ENCODE measurements at places on chromosomes 7 and 10.
A peak's percentile ranks its signal among the peaks of the same experiment; 100 is the strongest.

- no peak for DNase-seq
Measured at GRCh38 chr10:118471863-118472262, 123.6 kb downstream of the PRLHR start.

DNA sequence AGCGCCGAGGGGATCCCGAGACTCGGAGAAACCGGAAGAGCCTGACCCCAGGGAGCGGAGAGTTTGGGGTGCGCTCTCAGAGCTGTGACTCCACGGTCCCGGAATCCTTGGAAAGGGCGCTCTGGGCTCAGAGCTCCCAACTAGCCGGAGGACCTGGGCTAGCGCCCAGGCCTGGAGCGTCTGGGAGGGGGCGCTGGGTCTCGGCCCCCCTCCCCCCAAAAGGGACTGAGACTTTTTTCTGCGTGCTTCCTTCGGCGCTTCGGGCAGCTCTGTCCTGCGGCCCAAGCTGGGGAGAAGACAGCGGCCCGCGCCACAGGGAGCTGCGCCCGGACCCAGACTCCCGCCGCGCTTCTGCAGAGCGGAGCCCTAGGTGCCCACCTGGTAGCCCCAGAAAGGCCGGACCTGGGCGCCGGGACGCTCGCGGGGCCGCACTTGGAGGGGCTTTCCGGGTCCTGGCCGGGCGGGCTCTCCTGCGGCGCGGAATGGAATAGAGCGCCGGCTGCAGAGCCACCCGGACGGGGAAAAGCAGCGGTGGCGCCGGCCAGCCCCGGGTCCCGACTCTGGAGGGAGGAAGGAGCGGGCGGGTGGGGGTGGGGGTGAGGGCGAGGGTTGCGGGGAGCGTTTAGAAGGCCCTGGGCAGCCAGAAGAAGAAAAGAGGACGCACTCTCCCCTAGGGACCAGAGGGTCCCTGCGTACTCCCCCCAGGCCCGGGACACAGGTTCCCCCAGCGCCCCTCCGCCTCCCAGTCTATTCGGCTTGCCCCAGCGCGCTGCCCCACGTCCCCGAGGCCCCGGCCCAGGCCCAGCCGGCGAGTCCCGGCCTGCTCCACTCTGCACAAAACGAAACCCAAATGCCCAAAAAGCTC, 4.7 kb downstream of the ZNF503 start:
- DNase-seq = no peak

DNA sequence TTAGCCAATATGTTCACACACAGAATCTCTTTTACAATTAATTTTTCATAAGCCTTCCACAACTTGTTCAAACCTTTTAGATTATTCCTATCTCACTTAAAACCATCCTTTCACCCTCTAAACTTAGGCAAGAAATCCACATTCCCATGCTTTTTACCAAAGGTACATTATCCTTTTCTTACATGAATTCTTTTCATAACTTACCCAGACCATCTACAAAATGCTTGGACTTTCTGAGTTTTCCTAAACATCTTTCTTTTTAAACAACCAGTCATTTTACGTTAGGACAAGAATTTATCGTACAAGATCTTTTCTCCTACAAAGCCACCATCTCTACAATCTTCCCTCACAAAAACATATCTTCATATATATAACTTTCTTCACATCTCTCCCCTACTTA, 18.8 kb upstream of the GARS1 start:
- no peak for DNase-seq

DNA sequence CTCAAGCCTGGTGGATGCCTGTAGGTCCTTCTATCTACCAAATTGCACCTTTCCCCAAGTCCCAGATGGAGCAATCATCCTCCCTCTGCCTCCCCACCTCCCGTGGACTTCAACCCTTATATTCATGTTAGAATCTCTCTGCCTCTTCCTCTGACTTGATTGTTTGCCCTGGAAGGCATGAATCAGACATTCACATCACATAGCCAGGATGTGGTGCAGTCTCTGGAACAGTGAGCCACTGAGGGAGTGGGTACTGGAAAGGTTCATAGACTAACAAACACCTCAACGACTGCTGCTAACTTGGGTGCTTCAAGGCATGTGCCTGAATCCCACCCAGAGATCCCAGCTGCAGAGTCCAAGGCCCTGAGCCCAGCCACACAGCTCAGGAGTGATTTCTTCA, 494.0 kb downstream of the TNS3 start:
- peak; percentile 37 for DNase-seq

GRCh38 chr7:16471933-16472332, 6.4 kb upstream of the SOSTDC1 start:
- DNase-seq = no peak

- no peak for DNase-seq
Measured at GRCh38 chr7:105640956-105641810, 59.9 kb upstream of the EFCAB10 start.

DNA sequence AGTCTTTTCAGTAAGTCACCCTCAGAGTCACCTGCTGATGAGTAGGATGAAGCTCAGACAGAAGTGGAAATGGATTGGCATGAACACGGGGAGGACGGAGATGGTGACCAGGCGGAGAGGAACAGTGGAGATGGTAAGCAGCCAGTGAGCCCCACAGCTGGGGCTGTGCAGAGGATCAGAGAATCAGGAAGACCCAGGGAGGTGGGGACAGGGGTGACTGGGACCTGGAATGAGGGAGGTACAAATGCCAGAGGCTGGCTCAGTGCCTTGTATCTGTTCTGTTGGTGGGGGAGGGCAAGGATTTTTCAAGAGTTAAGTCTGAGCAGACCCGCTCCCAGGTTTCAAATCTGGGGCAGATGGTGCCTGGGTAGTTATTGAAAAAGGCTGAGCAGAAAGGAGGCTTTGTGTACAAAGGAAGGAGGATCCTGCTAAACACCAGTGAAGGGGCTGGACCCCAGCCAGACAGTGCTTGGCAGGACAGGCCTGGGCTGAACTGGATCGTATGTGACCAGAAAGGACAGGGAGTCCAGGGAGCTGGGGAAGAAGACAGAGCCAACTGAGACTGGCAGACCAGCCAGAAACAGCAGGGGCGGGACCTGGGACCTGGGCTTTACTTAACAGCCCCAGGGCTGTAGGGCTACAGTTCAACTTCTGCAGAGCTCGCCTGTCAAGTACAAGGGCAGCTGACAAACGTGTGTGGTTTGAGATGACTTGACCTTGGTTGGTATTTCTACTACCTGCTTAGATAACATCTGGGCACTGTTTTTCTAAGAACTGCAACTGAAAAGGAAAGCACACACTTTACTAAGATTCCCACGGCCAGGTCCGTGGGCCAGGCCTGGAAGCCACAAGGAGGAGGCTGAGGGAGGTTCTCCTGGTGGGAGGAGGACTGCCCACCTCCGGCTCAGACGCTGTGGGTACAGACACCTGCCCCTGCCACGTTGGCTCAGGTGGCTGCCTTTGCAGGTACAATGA, 13.2 kb upstream of the FRMPD2 start:
- no peak for DNase-seq

GRCh38 chr7:143892527-143893300, 9.3 kb downstream of the TCAF1 start:
- DNase-seq = no peak

- DNase-seq = no peak
Measured at GRCh38 chr7:119436882-119437281, 836.1 kb upstream of the KCND2 start.

GRCh38 chr7:30617359-30617758, 22.7 kb downstream of the GARS1 start:
- DNase-seq = no peak

GRCh38 chr7:11216276-11216675, 242.6 kb downstream of the PHF14 start:
- DNase-seq = no peak

DNA sequence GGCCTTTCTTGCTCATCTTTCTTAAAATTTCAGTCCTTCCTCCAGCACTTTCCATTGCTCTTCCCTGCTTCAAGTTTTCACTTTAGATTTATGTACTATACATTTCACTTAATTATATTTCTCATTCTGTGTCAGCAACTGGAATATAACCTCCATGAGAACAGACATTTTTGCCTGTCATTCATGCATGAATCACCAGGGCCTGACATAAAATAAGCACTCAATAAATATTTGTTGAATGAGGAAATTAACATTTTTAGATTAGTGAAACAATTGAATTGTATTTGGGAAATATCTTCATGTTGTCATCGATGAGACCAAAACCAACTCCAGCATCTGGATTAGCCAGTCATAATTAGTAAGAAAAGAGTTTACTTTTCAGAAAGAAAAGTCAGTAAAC, 6.1 kb downstream of the SAMD9L start:
- no peak for DNase-seq

GRCh38 chr7:74462707-74463100, 9.0 kb downstream of the GTF2IRD1 start:
- no peak for DNase-seq

DNA sequence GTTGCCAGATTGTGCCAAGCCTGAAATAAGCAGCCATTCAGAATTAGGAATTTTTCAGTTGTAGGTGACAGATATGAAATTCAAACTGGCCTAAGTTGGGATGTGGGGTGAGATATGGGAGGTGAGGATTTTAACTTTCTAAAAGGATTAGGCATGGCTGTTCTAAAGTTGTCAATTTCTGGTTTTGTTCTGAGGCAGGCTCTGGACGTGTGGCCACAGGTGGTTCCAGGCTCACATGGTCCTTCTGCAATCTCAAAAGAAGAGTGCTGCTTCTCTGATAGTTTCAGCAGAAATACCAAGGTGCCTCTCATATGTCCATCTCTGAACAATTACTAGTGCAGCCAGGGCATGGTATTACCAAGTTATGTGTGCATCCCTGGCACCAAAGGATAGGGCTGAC, 21.4 kb downstream of the EFCAB10 start:
- DNase-seq = no peak

DNA sequence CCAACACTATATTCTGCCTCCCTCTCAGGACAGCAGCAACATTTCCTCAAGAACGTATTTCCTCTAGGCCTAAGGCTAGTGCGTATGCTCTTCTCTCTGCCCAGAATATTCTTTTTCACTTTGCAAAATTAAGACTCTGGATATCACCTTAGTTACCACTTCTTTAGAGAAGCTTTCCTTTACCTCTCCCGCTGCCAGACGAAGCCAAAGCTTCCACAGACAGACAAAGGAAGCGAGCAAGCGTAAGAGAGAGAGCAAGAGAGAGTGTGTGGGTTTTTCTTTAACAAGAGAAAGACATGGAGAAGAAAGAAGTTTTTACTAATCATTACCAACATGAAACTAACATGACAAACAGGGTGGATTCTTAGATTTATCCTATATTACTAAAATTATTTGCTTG, 64.1 kb downstream of the P4HA1 start:
- no peak for DNase-seq

DNA sequence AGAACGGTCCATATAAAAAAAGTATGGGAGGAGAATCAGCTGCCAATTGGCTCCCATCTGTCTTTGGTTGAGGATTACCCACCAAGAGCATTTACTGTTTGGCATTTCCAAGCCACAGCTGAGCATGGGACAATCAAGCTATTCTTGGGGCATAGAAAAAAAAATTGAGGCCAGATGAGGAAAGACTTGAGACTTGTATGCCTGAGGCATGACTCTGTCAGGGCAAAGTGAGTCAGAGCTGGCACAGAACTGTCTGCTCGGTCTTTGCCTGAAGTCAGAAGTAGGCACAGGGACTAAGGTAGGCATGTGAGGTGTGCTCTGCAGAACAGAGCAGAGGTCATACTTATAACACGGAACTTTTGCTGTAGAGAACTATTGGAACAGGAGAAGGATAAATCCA, 126.5 kb upstream of the CHRM2 start:
- DNase-seq = no peak

DNA sequence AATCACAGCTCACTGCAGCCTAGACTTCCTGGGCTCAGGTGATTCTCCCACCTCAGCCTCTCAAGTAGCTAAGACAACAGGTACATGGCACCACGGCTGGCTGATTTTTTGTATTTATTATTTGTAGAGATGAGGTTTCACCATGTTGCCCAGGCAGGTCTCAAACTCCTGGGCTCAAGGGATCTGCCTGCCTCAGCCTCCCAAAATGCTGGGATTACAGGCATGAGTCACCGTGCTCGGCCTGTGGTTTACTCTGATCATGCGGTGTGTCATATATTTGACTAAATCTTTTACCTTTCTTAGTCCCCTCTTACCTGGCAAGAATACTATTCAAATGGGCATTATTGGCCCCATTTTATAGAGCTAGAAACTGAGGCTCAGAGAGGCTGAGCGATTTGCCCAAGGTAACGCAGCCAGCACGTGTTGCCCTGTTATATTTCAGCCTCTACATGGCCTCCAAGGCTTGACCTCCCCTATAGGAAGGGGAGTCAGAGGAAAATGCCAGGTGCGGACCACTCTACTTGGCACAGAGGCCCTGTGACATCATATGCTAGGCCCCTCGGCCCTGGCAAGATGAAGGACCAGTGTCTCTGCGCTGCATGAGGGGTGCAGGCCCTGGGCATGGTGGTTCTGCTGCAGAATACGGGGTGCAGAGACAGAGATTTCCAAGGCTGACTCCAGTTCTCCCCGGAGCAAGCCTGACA, 8.2 kb downstream of the ZCCHC24 start:
- no peak for DNase-seq

GRCh38 chr10:110020265-110020664, 12.5 kb downstream of the ADD3 start:
- DNase-seq = no peak

DNA sequence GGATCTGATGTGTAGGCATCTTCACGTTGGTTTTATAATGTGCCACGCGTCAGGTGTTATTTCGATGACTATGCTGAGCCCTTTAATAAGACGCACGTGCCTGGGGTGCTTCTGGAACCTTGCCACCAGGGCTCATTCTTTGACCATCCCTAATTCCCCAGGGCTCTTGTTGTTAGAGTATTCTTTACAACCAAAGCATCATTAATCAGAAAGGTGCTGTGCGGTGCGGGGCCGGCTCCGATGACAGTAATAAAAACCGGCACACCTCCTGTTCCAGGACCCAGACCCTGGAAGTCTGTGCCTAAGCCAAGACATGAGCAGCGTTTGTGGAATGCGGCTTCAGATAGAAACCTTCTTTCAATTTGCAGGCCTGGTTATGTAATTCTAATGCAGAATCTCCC, 58.4 kb downstream of the MGMT start:
- peak; percentile 20 for DNase-seq

DNA sequence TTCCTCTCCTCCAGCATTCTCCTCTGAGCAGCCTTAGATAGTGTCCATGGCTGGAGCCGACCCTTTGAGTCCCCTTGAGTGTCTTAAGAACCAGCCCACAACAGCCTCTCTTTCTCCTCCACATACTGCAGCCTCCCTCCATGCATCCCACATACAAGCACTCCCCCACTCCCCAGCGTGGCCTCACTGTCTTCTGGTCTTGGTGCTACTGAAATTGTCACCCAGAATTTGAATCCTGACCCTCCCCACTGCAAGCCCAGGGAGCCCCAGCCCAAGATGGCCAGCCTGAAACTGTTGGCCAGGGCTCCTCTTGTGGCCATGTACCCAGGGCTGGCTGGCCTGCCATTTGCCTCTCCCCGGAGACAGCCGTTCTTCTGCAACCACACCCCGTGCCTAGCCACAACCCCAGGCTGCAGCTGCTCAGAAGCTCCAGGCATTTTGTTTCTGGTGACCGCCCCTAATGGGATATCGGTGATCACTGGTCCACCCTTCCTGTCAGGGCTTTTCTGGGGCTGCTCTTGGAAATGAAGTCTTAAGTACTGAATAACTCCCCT, 18.8 kb upstream of the SH2D4B start:
- DNase-seq = no peak

DNA sequence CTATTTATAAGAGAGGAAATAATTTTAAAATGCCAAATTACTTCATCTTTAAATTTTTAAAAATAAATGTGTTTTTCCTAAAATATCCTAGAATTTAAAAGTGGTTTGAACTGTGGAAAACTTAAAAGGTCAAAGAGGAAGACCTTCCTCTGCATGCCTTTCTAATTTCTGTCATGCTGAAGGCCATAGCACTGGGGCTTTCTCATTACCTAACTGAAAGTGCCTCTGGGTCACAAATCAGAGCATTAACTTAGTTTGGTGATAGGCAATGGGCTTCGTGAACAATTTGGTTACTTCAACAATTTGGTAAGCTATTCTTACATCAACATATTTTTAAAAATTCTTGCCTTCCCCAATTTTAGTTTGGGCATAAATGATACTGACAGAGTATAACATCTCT, 100.2 kb upstream of the SAMD8 start:
- DNase-seq = no peak
